ENCODE measurements at places on chromosomes 16 and 17. TPM values are rescaled to one million over a fixed set of nuclear protein-coding genes. Genes with fewer than 3 reads are reported as not detected.

GRCh38 chr17:67276075-67276474, 31.1 kb upstream of the HELZ start:
- DNase-seq: no peak

GRCh38 chr16:72664509-72665408, 383.2 kb downstream of the ZFHX3 start:
- peak; percentile 85 for DNase-seq

GRCh38 chr17:61335845-61336655, 63.6 kb upstream of the TBX2 start:
- DNase-seq: no peak

DNA sequence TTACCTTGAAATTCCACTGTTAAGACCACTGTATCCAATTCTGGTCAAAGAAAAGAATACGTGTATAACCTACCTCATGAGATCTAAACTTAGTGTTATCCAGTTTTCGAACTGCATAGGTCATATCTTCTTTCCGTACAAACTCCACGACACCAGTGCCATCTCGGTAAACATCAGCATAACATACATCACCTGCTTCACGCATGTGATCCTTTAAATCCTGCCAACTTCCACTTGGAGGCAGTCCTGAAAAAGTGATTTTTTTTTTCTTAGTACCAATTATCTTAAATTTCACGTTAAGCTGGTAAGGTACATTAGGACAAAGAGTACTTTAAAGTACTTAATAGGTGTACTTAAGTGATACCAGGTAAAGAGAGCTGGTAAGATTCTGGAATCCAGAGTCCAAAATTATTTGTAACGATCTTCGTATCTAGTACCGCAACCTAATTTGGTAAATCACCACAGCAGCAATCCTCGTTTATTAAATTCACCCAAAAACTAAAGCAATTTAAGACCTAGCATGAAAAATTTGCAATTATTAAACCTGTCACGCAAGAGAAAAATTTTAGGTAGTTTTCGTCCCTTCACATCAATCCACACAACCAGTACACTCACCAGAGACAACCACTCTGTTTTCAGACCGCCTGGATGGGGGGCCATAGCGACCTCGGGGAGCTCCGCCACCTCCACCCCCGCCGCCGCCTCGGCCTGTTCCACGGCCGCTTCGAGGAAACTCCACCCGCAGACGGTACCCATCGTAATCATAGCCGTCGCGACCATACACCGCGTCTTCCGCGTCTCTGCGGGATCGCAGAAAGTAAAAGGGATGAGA, 1.1 kb downstream of the SRSF1 start:
- no peak for DNase-seq

The KRT12 gene
- not detected for total RNA-seq

The TAC4 gene
- not detected for total RNA-seq

The ZNF750 gene
- total RNA-seq: not detected

GRCh38 chr16:85225257-85225656, 113.0 kb upstream of the CIBAR2 start:
- DNase-seq: no peak

DNA sequence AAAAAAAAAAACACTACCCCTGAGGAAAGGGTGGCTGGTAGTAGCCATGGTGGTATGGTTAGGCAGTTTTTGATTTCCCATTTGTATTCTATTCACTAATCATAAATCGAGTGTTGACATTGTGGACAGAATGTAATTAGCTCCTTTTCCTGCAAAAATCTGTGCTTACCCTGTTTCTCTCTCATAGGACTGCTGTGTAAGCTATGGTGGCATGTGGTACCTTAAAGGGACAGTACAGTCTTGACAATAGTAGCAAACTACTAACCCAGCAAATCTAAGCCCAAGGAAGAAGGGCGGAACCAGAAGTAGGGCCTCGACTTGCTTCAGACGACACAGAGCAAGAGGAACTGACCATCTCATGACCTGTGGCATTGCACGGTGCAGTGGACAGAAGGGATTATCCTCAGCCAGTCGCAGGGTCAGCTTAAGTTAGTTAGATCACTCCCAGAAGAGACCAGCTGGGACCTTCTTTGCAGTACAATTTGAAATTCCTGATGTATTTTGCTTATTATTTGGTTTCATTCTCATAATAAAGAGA, 36.3 kb downstream of the POLR3E start:
- DNase-seq: no peak

The WSCD1 gene
- 0.74 TPM for total RNA-seq

The BRIP1 gene
- total RNA-seq: 9.4 TPM

DNA sequence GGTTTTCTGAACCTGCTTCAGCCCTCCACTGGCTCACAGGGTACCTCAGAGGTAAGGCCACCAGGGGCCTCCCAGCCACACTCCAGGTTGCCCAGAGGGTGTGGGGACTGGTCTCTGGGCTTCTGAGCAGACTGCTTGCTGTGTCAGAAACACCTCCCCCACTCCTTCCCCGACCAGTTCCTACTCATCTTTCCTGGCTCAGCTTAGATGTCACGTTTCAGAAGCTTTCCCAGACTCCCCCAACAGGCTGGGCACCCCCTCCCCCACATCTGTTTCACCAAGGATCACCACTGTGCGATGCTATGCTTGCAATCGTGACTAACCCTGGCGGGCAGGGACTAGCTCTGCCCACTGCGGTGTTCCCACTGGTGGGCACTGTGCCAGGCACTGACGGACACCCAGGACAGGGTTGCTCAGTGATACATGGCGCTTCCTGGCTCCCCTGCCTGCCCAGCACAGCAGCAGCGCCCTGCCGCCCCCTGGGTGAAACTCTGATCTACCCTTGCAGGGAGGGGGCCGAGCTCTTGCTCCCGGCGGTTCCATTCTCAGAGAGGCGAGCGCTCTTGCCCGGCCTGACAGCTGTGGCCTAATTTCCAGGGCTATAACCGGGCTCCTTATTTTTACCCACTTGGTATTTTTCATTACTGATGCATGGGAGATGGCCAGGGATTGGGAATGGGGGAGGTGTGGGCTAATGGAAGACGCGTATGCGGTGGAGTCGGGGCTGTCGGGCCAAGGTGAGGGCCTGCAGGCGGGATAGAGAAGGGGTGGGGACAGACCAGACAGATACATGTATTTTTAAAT, 29.4 kb upstream of the MTSS2 start:
- DNase-seq: no peak

The ADAM11 gene
- total RNA-seq: 3.5 TPM

The CTRB2 gene
- 5.0 TPM for total RNA-seq

DNA sequence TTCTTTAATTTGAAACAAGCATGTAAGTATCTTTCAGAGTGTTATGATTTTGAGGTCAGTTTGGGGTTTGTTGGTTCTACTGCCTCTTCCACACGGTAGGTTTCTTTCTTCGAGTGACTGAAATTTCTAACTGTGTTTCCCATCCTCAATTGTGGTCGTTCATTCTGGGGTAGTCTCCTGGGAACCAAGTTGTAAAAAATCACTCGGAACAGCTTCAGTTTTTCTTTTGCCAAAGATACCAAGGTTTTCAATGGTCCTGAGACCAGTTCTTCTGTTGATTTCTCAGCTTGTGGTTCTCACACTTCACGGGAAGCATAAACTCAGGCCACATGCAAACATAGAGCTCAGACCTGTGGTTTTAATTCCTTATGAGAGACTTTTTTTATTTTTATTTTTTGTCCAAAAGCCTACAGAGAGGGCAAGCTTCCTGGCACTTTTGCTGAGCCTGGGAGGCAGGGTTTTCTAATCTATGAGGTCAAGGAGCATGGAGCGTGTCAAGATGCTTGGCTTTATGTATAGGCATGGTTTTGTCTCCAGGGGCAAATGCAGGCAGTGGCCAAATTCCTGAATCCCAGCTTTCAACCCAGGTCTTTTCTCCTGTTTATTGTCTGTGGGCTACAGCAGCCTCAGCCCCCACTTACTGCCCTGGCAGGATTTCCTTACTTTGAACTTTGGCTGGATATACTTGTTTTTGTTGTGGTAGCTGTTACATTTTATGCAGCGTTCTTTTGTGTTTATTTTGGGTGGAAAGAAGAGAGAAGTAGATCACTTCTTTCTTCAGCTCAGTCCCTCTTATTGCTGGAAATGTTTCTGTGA, 32.9 kb downstream of the HS3ST3A1 start:
- no peak for DNase-seq

The KRT35 gene
- total RNA-seq: not detected

The PRR14 gene
- total RNA-seq: 77.6 TPM

The ABCA10 gene
- 0.90 TPM for total RNA-seq

- DNase-seq: no peak
Observed at GRCh38 chr17:83101805-83102480, 22.5 kb downstream of the METRNL start.

DNA sequence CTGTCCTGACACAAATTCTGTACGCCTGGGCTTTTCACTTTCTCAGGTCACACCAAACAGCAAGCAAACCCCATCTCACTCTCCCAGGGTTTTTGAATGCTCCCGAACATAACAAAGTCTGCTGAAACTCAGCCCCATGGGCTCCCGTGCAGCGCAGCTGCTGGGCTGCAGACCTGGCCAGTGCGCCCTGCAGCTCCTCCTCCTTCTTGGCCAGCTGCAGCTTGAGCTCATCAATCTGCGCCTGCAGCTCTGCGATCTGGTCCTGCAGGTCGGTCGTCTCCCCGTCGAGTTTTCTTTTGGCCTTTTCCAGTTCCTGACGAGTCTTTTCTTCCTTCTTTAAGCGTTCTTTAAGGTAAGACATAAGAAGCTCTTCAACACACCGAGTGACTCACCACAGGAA, 70.5 kb downstream of the NDEL1 start:
- no peak for DNase-seq

- no peak for DNase-seq
Observed at GRCh38 chr17:31269036-31269577, 27.9 kb downstream of the OMG start.

DNA sequence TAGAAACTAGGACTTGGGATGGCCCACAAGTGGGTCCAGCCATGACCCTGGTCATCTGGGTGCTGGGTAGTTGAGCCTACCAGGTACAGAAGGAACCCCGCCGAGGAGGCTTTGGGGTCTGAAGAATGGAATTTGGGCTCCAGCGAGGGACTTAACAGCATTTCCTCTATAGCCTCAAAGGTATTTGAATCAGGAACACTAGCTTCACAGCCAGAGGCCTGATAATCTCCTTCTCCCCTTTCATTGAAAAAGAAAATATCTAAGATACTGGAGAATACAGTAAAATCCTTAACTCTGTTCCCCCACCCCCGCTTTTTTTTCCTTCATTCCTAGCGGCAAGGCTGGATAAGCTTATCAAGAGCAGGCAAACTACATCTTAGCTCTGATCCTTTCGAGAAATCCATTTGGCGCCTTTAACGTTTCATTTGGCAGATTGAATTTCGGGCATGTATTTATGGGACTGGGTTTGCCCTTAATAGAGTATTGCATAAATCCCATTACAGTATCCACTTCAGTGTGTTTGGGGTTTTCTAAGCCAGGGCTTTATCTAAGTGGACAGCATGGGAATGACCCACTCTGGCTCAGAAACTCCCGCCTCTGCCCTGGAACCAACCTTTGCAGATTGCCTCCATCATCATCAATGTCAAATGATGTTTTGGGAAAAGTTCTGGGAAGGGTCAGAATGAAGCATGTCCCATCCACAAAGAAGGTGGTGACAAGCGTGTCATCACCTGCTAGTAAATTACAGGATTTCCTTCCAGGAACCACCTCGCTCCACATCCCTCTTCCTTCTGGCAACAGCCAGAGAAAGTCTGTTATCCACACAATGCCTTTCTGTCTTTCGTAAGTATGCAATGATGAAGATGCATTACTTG, 36.9 kb downstream of the XYLT1 start:
- no peak for DNase-seq

DNA sequence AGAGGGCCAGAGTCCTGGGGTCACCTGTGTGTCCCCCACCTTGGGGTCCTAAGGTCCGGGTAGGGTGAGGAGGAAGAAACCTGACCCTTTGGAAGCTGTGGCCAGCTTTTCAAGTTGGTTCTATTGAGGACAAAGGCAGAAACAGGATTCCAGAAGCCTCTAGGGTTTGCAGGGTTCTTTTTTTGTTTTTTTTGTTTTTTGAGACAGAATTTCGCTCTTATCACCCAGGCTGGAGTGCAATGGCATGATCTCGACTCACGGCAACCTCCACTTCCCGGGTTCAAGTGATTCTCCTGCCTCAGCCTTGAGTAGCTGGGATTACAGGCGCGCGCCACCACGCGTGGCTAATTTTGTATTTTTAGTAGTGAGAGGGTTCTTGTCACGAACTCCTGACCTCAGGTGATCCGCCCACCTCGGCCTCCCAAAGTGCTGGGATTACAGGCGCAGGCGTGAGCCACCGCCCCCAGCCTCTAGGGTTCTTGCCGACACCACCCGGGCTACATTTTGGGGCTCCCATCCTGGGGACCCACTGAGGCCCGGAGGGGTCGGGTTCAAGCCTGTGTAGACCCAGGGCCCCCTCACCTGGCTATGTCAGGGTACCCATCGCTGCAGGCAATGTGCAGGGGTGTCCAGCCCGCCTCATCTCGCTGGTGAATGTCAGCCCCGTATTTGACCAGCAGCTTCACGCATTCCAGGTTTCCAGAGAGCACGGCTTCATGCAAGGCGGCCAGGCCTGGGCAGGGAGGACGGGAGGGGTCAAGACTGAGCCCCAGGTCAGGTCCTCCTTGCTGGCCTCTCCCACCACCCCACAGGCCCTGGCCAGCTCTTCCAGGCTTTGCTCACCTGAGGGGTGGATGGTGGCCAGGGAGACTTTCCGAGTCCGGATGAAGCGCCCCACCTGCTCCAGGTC, 674 bp downstream of the PPP1R27 start:
- no peak for DNase-seq

- DNase-seq: no peak
Observed at GRCh38 chr16:50160495-50161164, 7.5 kb downstream of the TENT4B start.

GRCh38 chr17:58993311-58993710, 113.4 kb downstream of the TRIM37 start:
- no peak for DNase-seq

GRCh38 chr17:13550291-13550690, 51.4 kb downstream of the HS3ST3A1 start:
- no peak for DNase-seq

- DNase-seq: no peak
Observed at GRCh38 chr16:9212621-9213020, 121.2 kb downstream of the HAPSTR1 start.

The TNK1 gene
- total RNA-seq: 6.2 TPM

DNA sequence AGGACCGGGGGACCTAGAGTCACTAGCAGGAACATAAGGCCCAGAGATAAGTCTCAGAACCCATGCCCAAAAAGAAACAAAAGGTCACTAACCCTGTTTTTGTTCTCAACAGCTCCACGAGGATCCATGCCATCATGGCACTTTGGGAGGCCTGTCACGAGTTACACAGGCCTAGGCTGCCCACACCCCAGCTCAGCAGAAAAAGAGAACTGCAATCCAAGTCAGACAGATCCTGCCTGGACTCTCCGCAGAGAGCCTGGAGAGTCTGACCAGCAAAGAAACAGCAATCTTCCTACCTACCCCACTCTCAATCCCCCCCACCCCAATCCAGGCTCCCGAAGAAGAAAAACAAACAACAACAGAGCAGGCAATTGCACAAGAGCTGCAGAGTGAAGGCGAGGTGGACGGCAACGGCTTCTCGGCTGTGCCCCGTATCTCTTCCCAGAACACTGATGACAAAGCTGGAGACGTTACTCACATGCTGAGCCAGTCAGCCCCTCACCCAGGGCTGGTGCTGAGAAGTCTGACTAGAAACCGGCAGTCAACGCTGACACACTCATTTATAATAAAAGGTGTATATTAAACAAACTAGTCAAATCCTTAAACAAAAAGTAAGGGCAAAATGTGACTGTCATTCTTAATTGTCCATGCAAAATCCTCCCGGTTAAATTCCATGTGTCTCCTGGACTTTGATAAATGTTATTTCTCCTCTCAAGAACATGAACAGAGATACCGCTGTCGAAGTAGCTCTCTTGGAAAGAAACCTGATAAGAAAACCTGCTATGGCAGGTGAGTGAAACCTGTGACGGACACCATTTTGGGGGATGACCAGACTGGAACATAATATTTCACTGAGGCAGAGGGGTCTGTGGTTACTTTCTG, 89.3 kb downstream of the SMG6 start:
- no peak for DNase-seq

The CCL5 gene
- total RNA-seq: 15.9 TPM

The PTX4 gene
- not detected for total RNA-seq

The CA4 gene
- 1.4 TPM for total RNA-seq

Data from Panc1 (cell line).